ENCODE measurements at places on chromosomes 5 and 9.

GRCh38 chr5:108801776-108802175 is 54.1 kb downstream of the FER start:
- no peak for DNase-seq

GRCh38 chr9:121707477-121708424 is 56.3 kb downstream of the DAB2IP start:
- DNase-seq = no peak

DNA sequence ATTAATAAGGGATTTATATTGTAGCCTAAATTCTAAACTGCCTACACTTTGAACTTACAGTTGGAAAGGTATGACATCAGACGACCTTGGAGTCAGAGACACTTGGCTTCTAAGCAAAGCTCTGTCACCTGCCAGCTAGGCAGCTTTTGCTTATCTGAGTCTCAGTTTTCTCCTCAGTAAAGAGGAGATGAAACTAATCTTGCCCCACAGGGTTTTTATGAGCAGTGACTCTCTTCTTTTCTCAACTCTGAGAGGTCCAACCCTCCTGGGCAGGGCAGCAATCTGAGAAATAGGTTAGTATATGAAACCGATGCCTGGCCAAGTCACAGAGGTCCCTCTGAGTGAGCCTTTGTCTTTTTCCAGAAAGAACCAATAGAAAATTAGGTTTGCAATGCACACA is 53.9 kb downstream of the WDR36 start:
- DNase-seq = no peak

- DNase-seq = no peak
Measured at GRCh38 chr9:28668158-28668557, 1094.9 kb upstream of the C9orf72 start.

- DNase-seq = no peak
Measured at GRCh38 chr5:112960315-112960714, 16.3 kb upstream of the DCP2 start.

DNA sequence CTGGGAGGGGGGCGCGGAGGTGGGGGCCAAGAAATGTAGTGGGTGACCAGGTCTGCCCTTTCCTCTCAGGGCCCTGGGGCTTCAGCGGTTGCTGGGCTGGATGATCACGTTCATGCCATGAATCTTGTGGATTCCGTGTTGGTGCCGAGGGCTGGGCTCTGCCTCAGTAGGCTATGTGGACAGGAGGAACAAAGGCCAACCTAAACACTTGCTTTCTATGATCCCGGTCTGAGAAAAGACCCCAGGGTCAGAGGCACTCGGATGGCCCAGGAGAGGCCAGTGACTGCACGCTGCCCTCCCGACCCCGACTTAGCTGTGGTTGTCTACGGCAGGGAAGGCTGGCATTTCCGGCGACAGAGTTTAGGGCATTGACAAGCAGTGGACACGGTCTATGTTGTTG is 26.6 kb downstream of the PHF2 start:
- no peak for DNase-seq

GRCh38 chr5:27020973-27021372 is 17.4 kb downstream of the CDH9 start:
- DNase-seq = no peak

GRCh38 chr9:132597073-132597775 is 14.8 kb downstream of the BARHL1 start:
- DNase-seq = no peak

DNA sequence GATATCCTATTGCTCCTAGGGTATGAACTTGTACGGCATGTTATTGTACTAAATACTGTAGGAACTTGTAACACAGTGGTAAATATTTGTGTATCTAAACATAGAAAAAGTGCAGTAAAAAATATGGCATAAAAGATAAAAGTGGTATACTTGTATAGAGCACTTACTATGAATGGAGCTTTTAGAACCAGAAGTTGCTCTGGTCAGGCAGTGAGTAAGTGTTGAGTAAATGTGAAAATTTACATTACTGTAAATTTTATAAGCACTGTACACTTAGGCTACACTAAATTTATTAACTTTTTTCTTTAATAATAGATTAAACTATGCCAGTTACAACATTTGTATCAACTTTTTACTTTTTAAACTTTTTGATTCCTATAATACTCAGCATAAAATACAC is 109.1 kb downstream of the ZCCHC7 start:
- DNase-seq = no peak

- DNase-seq = peak; percentile 83
Measured at GRCh38 chr5:134100283-134101091, 14.0 kb upstream of the TCF7 start.

GRCh38 chr9:18185196-18185595 is 288.8 kb upstream of the ADAMTSL1 start:
- DNase-seq = no peak

DNA sequence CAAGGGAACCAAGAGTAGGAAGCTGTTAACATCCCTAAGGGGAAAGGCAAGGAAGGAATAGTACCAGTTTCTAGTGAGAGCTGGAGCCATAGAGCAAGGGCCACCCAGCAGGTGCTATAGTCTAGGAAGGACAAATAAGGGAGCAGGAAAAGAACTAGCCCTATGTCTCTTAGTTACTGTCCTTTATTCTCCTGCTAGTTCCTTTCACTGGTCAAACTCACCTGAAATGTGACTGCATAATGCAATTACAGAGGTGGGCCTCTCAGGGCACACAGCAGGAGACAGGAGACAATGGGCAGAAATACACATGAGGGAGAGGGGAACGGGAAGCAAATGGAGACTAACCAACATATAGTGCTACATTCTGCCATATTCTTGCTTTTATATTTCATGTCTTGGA is 26.7 kb upstream of the FRMPD1 start:
- no peak for DNase-seq

DNA sequence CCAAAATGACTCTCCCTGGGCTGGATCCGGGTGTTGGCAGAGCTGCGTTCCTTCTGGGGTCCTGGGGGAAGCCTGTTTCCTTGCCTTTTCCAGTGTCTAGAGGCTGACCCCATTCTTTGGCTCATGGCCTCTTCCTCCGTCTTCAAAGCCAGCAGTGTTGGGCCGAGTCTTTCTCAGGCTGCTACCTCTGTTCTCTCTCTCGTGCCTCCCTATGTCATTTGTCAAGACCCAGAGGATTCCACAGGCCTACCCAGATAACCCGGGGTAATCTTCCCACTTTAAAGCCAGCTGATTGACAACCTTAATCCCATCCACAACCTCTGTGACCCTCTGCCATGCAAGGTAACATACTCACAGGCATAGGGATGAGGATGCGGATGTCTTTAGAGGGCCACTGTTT is 55.0 kb upstream of the KCNMB1 start:
- no peak for DNase-seq

DNA sequence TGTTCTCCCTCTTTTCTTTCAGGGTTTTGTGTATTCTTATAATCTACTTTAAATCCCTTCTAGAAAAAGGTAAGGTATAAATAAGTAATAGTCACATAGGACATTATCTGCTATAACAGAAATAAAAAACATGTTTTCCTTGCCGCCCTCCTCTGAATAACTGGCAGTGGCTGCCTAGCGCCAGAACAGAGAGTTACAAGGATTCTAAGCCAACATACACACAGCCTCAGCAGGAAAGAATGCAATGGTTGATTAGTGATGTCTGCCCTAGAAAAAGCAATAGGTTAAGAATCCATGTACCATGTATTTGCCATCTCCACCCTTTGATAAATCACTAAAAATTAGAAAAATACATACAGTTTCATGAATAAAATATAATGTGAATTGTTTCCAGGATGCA is 4.9 kb downstream of the MED27 start:
- DNase-seq = no peak

- DNase-seq = no peak
Measured at GRCh38 chr9:69165581-69165980, 8.5 kb upstream of the TJP2 start.

- DNase-seq = no peak
Measured at GRCh38 chr5:171906703-171907590, 99.5 kb downstream of the FBXW11 start.

DNA sequence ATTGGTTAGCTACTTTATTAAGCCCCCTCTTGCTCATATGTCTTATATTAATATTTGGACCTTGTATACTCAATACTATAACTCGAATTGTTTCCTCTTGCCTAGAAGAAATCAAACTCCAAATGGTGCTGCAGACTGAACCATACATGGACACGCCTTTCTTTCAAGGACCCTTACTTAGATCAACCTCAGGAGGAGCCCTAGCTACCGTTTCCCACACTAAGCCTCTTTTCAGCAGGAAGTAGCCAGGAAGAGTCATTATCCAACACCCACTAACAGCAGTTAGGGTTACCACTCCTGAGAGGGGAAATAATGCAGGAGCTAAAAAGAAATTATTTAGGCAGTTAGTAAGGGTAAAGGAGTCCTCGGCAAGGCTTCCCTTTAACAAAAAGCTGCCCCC is 243.8 kb upstream of the PUM3 start:
- no peak for DNase-seq

- no peak for DNase-seq
Measured at GRCh38 chr9:76203373-76203772, 190.9 kb downstream of the RFK start.

GRCh38 chr5:139276426-139276825 is 17.1 kb upstream of the MATR3 start:
- DNase-seq = no peak

- no peak for DNase-seq
Measured at GRCh38 chr5:151509231-151509630, 61.8 kb downstream of the SLC36A1 start.

DNA sequence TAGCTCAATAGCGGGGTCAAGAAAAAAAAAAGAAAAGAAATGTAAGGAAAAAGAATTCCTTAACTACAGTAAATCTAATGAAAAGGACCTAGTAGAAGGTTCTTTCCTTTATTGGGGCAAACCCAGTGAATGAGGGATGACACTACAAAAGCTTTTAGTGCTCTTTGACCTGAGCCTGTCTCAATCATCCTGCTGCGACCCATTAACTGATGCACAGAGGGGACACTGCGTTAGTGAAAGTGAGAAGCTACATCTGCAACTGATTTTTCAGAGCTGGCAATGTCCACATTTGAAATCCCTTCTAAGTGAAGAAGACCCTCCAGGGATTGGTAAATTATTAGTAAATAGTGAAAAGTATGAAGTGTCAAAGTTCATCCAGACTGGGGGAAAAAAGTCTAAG is 101.1 kb downstream of the OTULIN start:
- no peak for DNase-seq

GRCh38 chr5:168992687-168993086 is 308.3 kb downstream of the SLIT3 start:
- DNase-seq = no peak

GRCh38 chr5:541539-542318 is 17.5 kb upstream of the SLC9A3 start:
- no peak for DNase-seq

GRCh38 chr9:80208696-80209095 is 636.9 kb downstream of the TLE4 start:
- DNase-seq = no peak

DNA sequence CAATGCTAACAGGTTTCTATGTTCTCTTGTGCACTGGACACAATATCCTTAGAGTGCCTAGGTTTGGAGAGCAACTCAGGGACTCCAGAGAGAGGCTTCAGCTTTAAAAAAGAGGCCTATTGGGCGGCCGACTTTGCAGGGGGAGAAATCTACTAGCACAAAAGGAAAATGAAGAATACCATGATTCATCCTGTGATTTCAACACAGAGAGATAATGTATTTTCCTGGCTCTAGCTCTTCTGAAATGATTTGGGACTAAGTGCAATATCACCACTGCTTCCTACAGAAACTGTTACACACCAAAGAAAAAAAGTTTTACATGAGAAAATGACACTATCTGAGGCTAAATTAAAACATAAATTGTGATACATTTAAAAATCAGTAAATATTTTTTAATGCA is 146.1 kb upstream of the TSLP start:
- DNase-seq = no peak

GRCh38 chr5:39270225-39270848 is 51.0 kb upstream of the FYB1 start:
- DNase-seq = no peak

GRCh38 chr9:104258296-104259011 is 164.3 kb downstream of the SMC2 start:
- no peak for DNase-seq

GRCh38 chr5:83726912-83727311 is 6.3 kb upstream of the HAPLN1 start:
- no peak for DNase-seq

DNA sequence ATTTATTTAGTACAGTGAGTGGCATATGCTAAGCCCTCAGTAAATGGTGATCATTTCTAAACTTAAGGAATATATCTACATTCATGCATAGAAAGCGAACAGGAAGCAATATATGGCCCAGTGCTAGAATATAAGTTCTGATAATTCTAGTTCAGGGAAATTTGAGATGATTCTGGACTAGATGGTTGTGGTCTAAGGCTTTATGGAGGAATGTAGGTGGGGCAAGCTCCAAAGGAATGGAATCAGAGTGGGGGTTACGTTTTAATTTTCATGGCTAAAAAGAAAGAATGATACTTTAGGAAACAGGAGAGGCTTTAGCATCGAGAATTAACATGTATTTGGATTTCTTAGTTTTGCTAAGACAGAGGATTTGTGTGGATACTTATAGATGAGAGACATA is 56.1 kb downstream of the MTREX start:
- no peak for DNase-seq

DNA sequence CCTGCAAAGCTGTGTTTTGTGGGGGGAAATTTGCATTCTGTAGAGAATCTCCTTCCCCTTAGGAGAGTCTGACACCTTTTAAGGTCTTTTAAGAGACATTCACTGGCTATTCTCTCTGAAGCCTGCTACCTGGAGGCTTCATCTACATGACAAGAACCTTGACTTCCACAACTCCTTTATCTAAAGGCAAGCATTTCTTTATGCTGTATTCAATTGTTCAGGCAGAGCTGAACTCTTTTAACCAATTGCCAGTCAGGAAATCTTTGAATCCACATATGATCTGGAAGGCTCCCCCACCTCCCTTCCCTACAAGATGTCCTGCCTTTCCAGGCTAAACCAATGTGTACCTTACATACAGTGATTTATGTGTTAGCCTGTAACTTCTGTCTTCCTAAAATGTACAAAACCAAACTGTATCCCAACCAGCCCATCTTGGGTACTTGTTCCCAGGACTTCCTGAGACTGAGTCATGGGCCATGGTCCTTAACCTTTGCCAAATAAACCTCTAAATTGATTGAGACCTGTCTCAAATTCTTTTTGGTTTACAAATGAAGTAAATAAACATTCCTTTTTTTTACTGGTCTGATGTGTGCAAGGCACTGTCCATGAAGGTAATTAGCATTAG is 9.9 kb downstream of the C9orf85 start:
- DNase-seq = no peak

GRCh38 chr5:170296036-170296934 is 1.3 kb downstream of the LCP2 start:
- DNase-seq = no peak

GRCh38 chr9:95770653-95771131 is 104.8 kb upstream of the ERCC6L2 start:
- no peak for DNase-seq

DNA sequence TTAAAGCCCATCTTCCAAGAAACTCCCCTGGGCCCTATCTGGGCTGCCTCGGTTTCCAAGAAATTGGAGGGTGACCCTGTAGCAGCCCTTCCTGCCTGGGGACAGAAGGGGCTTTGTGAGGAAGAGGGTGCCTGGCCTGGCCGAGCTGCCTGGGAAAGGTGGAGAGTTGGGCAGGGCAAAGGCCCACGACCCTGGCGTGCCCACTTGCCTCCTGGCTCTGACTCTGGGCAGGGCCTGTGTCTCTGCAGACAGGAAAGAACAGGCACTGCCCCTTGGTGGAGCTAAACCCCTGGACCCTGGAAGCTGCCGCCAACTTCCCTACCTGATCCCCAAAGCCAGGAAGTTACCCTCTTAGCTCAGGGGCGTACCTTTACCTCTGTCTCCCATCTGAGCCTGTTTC is 149.3 kb downstream of the RGS3 start:
- DNase-seq = no peak

- DNase-seq = no peak
Measured at GRCh38 chr9:123599781-123600180, 243.8 kb downstream of the CRB2 start.
